Muscle of arm (tissue), 14 donors: ENCODE measurements at places on chromosomes 7 and 10.
A peak's percentile ranks its signal among the peaks of the same experiment; 100 is the strongest.

DNA sequence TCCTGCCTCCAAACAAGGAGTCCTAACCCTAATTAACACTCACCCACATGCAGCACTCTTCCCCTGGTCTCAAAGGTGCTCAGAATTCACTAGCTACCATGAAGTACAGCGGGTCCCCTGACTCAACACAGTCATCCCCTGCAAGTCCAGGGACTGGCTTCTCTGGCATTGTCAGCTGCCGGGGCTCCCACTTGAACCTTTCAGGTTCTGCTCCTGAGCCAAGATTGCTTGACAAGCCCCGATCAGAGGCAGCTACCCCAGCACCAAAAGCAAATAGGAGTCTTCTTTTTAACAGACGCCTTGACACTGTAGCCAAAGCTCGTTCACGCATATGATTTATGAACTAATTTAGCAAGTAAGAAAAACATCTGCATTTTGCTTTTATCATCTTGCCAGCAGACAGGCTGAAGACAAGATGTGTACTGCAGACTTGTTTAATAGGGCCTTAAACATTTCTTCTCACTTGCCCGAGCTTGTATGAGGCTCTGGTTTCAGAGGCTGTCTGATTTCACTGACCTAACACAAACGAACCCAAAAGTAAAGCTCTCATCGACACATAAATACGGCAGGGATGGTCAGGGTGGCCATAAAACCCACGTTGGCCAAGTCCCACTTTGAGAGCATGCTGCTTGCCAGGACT, 67.6 kb upstream of the ADAM12 start:
- DNase-seq, result no peak

DNA sequence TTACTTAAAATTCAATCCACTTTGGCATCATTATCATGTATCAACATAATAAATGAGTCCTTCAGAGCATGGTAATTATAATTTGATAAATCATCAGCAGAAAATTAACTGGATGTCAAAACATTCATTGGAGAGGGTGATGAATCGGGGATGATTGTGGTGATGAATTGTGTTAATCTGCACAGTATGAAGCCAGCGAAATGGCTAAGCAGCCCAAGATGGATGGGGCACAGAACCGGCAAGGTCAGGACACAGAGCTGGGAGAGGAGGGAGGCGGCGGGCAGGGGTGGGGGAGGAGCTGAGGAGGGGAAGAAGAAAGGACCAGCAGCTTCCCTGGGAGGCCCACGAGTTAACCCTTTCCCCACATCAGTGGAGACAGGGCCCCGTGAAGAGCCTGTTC, 536.1 kb downstream of the LRMDA start:
- DNase-seq, result no peak

GRCh38 chr10:10482613-10483012, 535.1 kb upstream of the CELF2 start:
- DNase-seq, result no peak

- no peak for DNase-seq
Observed at GRCh38 chr7:122488241-122488640, 183.7 kb upstream of the FEZF1 start.

- DNase-seq, result peak; percentile 87
Observed at GRCh38 chr7:78020136-78020873, 221.7 kb downstream of the PHTF2 start.

- no peak for DNase-seq
Observed at GRCh38 chr7:88835147-88835728, 39.7 kb upstream of the TEX47 start.

- no peak for DNase-seq
Observed at GRCh38 chr7:159091041-159091440, 53.6 kb downstream of the VIPR2 start.

DNA sequence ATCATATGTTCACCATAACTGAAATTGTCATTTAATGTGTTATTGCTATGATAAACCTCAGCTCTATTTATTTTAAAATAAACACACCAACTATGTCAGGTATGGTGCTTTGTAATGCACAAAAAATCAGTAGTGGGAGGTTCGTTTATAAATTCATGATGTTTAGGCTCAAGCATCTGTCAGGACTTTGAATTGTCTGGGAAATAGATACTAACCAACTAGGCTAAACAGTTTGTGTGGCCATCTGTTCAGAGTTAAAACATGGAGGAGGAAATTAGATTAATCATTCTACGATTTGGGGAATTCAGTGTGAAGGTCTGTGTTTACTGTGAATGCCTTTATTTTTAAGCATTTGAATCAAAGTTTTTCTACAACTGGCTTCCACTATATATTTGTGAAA, 212.6 kb upstream of the FZD8 start:
- no peak for DNase-seq

GRCh38 chr7:66099551-66100407, 14.9 kb upstream of the CRCP start:
- peak; percentile 78 for DNase-seq
